ENCODE measurements at places on chromosomes 7 and 10. TPM values are rescaled to one million over a fixed set of nuclear protein-coding genes. Genes with fewer than 3 reads are reported as not detected.

The CYP26C1 gene
- under 0.01 TPM for total RNA-seq

- DNase-seq, result no peak
Measured at GRCh38 chr10:128042131-128042610, 84.1 kb downstream of the MKI67 start.

- no peak for DNase-seq
Measured at GRCh38 chr10:132193907-132194552, 7.3 kb downstream of the DPYSL4 start.

GRCh38 chr7:98834949-98835348 lies 34.9 kb downstream of the TMEM130 start:
- no peak for DNase-seq

All from fibroblast of lung (primary cell).